CD4-positive, alpha-beta T cell treated with Interleukin-17A for 1 hour (primary cell): ENCODE measurements at places on chromosomes 2 and 18.

GRCh38 chr2:62570861-62571698, 65.1 kb upstream of the TMEM17 start:
- DNase-seq, result no peak

DNA sequence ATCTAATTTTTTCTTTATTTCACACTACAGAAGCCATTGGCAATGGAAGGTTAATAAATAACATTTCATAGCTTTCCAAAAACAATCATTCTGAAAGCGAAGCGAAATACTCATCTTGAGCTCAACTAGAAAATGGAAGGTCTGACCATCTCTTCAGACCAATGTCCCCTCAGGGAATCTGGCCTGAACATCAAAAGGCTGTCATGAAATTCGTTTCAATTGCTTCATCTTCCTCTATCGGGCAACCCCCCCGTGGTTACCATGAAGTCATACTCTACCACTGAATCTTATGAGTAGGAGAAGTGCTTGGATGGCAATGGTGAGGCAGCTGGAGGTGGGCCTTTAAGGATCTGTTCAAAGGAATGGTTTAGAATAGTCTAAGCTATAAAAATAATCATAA, 22.9 kb upstream of the CYTIP start:
- no peak for DNase-seq

GRCh38 chr2:98474979-98475632, 30.4 kb downstream of the INPP4A start:
- DNase-seq, result no peak

GRCh38 chr2:225584796-225585195, 185.3 kb downstream of the NYAP2 start:
- DNase-seq, result no peak

GRCh38 chr18:51044928-51045585, 15.0 kb downstream of the SMAD4 start:
- no peak for DNase-seq

DNA sequence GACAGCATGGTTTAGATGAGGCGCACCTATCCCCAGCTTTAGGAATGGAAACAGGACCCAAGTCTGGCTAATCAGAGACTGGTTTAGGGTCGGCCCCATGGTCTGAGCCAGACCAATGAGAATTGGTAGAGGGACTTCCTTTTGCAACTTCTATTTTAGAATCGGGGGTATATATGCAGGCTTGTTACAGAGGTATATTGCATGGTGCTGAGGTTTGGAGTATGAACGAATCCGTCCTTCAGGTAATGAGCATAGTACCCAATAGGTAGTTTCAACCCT, 1.5 kb upstream of the BOLA3 start:
- DNase-seq, result no peak

GRCh38 chr2:128665113-128665512, 346.4 kb upstream of the HS6ST1 start:
- DNase-seq, result no peak

DNA sequence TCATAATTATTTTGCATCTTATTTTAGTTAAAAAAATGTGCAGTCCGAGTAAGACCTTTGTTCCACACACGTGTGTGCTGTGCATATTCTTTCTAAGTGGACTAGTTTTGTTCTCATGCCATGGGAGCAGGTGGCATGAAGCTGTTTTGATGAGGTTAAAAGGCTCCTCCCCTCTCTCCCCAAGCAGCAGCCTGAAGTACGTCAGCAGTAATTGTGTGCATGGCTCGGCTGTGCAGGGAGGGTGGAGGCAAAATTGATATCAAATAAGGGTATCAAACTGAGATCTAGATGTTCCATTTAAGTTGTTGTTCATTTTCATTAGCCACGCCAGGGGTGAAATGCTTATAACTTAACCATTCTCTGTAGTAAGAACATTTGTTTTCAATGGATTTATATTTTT, at the start of gene NYAP2:
TSS of gene NYAP2 (plus strand) at position 207 of the 400 bp plus-strand sequence. CDS start 9,171 bp downstream, outside the sequence.
- DNase-seq, result no peak

DNA sequence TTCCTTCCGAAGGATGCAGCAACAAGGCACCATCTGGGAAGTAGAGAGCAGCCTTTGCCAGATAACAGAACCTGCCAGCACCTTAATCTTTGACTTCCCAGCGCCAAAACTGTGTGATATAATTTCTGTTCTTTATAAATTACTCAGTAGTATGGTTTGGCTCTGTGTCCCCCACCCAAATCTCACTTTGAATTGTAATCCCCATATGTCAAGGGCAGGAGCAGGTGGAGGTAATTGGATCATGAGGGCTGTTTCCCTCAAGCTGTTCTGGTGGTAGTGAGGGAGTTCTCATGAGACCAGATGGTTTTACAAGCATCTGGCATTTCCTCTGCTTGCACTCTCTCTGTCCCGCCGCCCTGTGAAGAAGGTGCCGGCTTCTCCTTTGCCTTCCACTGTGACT, 899.9 kb downstream of the TRIB2 start:
- DNase-seq, result no peak

DNA sequence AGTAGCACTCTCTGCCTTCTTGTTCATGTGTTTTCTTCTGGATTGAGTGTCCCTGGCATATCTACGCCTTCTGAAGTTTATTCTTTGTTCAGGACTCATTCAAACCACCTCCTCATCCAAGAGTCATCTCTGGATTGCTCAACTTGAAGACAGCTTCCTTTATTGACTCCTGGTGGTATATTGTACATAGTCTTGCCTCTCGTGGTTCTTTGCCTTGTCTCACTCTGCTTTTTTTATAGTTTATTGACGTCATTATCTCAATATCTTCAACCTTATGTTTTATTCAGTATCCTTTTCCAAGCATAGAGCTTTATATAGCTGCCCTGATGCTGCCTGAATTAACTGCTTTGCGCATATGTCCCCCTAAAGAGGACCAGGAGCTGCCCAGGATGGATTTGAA, 161.7 kb downstream of the INSIG2 start:
- DNase-seq, result no peak

DNA sequence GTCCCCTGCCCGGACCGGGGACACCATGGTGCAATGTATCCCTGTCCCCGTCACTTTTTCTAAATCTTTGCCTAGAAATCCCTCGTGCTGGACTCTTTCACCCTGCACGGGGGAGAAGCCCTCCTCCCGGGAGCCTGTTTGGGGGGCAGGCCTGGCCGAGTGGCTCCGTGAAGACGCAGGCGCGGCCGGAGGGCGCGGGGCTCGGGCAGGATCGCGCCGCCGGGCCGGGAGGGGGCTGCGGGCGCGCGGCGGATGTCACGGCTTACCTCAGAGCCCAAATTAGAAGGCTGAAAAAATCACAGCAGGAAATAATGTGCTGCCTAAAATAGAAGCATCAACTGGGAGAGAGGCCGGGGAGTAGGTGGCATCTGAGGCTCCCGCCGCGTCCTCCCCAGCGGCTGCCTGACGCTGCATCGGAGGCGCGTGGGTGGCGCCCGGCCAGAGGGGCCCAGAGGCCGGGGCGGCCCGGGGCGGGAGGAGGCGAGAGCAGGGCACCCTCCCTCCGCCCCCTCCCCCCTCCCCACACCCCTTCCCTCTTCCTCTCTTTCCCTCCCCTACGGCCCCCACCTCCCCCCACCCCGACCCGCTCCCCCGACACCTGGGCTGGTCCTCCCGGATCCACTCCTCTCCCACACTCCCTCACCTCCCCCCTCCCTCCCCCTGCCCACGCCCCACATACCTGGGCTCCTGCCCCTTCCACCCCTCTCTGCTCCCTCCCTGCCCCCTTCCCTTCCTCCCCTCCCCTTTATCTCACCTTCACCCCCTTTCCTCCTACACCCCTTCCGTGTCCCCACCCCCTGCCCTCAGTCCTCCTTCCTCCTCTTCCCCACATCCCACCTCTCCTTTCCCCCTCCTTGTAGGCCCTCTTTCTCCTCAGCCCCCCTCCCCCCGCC, 51.9 kb downstream of the SLC4A1AP start:
- DNase-seq, result peak; percentile 50

DNA sequence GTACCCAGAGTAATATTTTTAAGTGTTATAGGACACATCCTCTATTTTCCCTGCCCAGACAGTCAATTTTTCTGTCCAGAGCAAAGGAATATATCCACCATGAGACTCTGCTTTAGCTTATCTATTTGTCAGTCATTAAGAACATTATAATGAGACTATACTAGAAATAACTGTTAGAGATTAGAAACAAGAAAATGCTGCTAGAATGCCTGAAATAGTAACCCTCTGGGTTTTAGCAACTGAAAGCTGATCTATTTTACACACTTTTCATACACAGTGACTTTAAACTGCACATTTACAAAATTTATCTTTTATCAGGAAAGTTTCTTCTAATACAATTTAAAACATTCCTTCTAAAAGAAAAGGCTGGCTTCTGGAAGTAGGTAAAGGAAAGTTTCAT, 39.6 kb downstream of the MBD2 start:
- no peak for DNase-seq

DNA sequence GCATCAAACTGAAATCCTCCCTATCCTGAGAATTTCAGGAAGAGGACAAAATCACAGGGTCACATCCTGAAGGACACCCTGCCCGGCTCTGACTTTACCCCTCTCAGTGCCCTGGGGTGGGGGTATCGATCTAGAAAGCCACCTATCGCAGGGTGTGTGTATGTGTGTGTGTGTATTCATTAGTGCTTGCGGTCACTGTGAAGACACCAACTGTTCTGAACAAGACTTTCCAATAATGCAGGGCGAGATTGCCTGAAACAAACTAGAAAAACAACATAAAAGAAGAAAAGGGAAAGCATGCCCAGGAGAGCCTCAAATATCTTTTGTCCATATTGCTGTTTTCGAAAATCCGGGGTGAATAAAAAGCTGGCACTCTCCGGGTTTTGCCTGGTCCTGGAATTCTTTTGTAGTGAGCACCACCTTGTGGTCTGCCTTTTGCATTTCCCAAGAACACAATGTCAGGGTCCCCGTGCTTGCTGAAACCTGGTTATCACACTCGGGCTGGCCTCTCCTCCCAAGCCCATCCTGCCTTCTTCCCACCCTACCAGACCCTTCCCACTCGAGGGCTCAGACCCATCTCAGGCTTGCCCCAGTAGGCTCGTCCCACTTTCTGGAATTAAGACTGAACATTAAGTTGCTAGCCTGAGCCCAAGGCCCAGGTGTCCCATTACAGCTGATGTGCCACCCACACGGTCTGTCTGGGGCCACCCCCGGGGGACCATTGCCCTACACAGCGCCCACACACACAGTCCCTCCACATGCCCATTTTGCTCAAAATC, 25.0 kb upstream of the COPS8 start:
- DNase-seq, result peak; percentile 28

- no peak for DNase-seq
Observed at GRCh38 chr2:42138163-42139015, 30.8 kb upstream of the EML4 start.

DNA sequence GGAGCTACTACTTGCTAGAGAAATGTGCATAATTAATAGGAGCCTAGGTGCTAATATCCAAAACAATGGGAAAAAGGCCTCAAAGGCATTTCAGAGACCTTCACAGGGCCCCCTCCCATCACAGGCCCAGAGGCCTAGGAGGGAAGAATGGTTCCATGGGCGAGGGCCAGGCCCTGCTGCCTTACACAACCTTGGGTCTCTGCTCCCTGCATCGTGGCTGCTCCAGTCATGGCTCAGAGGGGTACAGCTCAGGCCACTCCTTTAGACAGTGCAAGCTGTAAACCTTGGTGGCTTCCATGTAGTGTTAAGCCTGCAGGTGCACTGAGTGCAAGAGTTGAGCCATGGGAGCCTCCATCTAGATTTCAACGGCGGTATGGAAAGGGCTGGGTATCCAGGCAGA, 429.2 kb downstream of the FIGN start:
- DNase-seq, result no peak

- no peak for DNase-seq
Observed at GRCh38 chr2:104923665-104924064, 69.8 kb downstream of the POU3F3 start.

- no peak for DNase-seq
Observed at GRCh38 chr2:241000831-241001321, 2.5 kb downstream of the SNED1 start.

GRCh38 chr2:190052307-190052706, 10.2 kb downstream of the MSTN start:
- no peak for DNase-seq

DNA sequence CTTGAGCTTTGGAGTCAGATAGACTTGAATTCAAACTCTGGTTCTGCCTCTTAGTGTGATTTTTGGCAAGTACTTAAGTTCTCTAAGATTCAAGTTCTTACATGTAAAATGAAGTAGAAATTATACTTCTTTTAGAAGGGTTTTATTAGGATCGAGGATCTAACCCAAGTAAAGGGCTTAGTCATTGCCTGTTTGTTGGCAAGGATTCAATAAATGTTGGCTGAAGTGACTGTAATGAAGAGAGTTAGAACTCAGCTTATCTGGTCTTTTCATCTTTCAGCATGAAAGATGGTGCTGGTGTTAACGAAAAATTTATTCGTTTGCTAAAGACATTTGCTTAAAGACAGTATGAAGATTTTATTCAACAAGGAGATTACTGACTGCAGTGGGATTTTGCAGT, 315.9 kb upstream of the THUMPD2 start:
- DNase-seq, result no peak

- no peak for DNase-seq
Observed at GRCh38 chr18:3577281-3577855, 127.4 kb downstream of the TGIF1 start.

- peak; percentile 49 for DNase-seq
Observed at GRCh38 chr2:232444409-232445148, 11.4 kb upstream of the ALPI start.

DNA sequence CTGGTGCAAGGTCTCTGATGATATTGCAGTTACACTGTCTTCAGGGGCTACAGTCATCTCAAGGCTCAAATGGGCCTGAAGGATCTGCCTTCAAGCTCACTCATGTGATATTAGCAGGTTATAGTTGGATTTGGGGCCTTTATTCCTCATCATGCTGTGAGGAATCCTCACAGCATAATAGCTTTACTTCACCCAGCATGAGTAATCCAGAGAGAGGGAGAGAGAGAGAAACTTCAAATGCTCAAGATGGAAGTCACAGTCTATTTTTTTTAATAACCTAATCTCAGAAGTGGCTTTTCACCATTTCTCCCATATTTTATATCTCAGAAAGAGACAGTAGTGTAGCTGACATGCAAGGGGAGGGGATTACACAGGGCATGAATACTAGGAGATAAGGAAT, 658.7 kb downstream of the EPHA4 start:
- no peak for DNase-seq

DNA sequence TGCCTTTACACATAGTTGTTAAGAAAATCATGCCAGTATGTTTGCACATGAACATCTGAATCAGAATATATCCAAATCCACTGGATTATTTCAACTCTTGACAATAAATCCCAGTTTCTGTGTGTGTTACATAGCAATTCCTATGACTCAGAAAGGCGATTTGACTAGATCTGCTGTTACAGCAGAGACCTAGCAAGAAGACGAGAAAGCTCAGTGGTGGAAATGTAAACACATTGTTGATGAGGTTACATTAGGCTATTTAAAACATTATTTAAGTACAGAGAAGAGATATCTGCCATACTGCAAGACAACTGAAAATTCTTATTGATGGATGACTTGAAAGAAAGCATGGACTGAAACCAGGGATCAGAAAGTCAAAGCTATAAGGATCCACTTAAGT, 73.0 kb upstream of the SMIM21 start:
- DNase-seq, result no peak

GRCh38 chr2:177553176-177553884, 160.8 kb downstream of the AGPS start:
- DNase-seq, result no peak
